Fibroblast of mammary gland (primary cell): ENCODE measurements at places on chromosomes 3 and 15.

DNA sequence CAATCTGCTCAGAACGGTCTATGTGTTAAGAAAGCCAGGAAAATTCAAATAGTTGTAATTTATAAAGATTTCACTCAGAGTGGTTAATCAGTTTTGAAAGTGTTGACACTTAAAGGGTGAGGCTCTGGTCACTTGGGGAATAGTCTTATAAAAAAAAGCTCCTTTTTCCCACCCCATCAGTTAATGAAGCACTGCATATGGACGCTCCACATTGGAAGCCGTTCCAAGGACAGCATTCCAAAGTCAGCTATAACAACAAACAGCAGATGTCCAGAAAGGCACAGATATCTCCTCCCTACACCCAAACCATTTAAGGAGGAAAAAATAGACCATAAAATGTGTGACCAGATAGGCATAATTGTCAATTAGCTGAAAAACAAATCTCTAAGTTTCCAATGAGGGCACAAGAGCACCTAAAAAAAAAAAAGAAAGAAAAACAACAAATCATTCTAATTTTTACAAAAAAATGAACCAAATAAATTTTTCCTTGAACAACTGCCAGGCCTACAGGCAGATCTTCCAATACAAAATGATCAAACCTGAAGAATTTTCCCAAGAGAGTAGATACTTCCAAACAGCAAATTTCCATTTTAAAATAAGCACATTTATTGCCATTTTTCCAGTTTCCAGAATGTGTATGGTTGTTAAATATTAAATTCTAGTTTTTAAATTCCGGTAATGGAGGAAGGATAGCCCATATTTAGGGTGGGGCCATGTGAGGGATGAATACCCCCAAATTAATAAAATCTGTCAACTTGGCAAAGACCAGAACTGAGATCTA is 198.3 kb downstream of the ERC2 start:
- DNase-seq, result no peak

- DNase-seq, result peak; percentile 76
Measured at GRCh38 chr15:70376929-70377691, 279.4 kb upstream of the TLE3 start.

DNA sequence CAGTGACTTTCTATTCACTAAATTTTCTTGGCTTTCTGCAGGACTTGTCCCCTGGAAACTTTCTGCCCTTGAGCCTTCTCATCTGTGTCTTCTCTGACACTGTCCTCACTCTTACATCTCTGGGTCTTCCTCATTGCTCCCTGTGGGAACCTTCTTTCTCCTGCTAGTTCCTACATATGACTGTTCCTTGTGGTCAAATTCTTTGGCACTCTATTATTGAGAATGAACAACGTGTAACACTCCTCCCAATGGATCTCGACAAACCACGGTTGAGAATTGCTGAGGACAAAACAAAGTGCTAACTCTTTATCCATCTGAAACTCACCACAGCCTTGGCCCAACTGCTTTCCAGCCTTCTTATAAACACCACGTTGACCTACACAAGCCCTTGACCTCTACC is 3.5 kb upstream of the FAM81A start:
- no peak for DNase-seq

DNA sequence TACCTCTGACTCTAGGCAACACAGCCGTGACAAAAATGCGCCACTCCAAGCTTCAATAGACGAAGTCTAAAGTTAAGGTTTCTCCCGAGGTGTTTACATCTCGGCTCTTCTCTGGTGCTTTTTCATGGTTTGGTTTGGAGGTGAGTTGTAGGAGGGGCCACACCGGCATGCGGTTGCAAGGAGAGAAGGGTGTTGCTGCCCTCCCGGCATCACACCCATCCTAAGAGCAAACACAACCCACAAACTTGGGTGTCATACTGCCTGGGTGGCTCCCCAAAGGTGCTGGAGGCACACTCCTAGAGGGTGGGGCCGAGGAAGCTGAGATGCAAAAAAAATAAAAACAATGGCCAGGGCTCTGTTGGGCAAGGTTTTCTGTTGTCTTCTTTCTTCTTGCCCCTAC is 225.2 kb upstream of the ICE2 start:
- no peak for DNase-seq

- peak; percentile 12 for DNase-seq
Measured at GRCh38 chr15:50798684-50799083, 33.2 kb upstream of the SPPL2A start.

DNA sequence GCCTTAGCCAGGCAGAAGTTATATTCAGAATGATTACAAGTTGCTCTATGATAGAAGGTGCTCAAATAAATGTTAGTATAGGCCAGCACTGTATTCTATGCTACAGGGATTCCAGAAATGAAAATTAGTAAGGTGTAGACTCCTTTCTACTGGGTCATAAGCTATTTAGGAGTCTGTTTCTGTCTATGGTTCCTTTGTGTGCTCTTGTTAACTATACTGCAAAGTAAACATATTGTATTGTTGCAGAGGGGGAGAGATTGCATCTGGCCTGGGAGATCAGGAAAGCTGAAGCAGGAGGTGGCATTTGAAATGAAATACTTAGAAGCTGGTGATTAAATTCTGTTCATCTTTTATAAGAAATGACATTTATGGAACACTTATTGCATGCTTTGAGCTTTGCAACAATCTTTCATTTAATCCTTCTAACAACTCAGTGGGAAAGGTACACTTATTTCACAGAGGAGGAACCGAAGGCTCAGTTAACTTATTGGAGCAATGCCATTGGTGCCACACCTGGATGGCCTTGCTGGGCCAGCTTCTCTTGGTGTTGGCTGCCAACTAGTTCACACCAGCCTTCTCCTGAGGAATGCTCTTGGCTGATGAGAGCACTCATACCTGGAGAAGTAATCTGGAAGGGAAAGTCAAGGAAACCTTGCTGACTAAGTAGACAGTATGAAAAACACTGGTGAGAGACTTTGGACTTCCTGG is 39.1 kb downstream of the ABHD5 start:
- DNase-seq, result no peak

- no peak for DNase-seq
Measured at GRCh38 chr3:59265566-59265965, 215.7 kb upstream of the CFAP20DC start.

DNA sequence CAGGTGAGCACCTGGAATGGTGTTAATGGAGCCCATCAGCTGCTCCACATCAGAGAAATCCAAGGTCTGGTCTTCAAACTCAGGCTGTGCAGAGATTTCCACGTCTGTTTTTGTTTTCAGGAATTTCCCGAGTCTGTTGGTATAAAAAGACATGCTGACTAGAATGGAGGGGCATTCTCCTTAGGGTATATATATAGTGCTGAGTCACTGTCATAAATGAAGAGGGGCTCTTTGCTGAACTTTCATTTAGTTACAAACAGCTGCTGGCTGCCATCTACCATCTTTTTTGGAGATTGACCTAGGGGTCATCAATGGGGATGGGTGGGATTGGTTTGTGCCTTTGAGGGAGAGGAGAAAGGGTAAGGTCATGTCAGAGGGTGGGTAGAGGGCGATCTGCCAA is 27.1 kb downstream of the FSD2 start:
- DNase-seq, result no peak

- peak; percentile 16 for DNase-seq
Measured at GRCh38 chr3:42610976-42611375, 10.5 kb downstream of the NKTR start.

DNA sequence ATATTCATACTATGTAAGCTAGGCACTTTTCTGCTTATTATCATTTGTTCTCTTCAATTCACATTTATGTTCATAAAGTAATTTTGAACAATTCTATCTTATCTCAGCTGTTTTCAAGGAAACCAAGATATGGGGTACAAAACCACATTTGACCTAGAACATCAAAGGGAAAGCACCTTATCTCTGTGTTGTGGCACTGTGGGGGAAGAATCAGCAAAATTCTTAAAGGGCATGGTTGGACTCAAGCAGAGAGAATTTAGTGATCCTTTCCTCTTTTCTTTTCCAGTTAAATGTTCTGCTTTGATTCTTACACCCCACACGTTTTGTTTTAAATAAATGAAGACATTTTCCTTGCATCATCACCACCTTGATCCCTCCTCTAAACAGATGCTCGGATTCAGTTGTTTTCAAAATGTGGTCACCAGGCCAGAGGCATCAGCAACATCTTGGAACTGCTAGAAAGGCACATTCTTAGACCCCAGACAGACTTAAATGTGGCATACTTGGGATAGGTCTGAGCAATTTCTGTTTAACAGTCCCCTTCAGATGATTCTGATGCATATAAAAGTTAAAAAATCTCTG is 128.4 kb upstream of the TP63 start:
- no peak for DNase-seq

- DNase-seq, result peak; percentile 65
Measured at GRCh38 chr15:62307551-62307950, 142.5 kb upstream of the C2CD4B start.

DNA sequence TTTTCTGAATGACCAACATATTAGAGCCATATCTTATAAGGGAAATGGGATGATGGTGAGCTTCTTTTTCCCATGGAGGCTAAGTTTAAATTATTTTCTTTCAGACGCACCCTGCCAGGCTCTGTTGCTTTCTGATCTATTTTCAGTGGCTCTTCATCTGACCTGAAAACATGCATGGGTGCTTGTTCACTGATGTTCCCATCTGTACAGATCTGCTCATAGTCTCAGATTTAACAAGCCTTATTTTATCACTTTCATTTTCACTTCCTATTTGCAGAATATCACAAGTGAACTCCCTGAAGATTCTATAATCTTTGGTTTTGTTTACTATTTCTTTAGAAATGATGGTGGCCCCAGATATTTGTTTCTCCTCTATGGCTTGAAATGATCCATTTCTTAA is 31.1 kb upstream of the SUCLG2 start:
- no peak for DNase-seq

GRCh38 chr3:9217784-9218513 is 31.5 kb downstream of the SRGAP3 start:
- no peak for DNase-seq

DNA sequence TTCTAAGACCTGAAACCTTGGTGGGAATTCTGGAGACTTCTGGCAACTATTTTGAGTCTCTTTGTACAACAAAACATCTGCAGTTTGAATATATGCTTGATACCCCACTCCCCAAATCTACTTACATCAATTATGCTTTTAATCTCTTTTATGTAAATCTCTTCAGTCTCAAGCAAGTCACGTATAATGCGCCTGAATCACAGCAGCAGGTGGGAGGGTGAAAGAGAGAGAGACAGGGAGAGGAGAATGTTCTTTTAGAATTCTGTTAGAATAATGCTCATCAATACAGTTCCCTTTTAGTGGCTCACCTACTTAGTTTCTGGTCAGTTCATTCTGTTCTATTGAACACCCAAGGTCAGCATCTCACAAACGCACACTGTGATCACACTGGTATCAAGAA is 22.2 kb upstream of the B3GNT5 start:
- no peak for DNase-seq

- no peak for DNase-seq
Measured at GRCh38 chr3:63886858-63887257, 23.2 kb downstream of the ATXN7 start.

- no peak for DNase-seq
Measured at GRCh38 chr3:52351762-52352368, 35.7 kb downstream of the DNAH1 start.

DNA sequence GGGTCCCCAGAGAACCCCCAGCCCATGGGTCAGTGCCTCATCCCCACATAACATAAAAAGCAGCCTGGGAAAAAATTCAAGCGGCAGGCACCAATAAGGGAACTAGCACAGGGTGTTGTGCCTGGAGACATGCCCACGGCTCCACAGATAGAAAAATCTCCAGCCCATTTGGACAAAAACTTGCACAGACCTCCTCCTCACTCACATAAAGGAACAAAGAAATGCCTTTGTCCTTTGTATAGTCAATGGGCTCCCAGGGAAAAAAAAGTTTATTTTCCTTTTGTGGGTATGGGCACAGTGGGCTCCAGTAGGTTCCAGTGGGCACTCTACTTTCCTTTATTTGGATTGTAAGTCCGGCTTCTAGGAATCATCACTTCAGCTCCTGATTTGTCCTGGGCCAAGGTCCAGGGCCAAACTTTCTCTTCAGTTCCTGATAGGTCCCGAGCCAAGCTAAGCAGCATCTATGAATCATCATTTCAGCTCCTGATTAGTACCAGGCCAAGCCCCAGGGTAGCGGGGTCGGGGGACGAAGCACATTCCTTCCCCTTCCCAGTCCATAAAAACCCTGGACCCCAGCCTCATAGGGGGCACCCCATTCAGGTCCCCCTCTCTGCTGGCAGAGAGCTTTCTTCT is 1.6 kb upstream of the DNAH12 start:
- DNase-seq, result peak; percentile 51

DNA sequence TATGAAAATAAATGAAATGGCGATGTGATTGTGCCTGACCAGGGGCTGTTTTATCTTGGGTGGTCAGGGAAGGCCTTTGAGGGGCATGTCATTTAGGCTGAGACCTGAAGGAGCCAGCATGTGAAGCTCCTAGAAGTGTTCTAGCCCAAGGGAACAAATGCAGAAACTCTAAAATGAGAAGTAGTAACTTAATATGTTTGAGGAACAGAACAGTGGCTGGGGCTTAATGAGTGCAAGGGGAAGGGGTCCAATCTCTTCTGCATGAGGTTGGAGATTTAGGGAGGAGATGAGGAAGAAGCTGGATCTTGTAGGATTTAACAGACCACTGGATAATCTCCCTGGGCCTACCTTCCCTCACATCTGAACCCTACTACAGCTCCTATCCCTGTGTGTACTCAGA is 110.5 kb downstream of the AKAP13 start:
- no peak for DNase-seq

DNA sequence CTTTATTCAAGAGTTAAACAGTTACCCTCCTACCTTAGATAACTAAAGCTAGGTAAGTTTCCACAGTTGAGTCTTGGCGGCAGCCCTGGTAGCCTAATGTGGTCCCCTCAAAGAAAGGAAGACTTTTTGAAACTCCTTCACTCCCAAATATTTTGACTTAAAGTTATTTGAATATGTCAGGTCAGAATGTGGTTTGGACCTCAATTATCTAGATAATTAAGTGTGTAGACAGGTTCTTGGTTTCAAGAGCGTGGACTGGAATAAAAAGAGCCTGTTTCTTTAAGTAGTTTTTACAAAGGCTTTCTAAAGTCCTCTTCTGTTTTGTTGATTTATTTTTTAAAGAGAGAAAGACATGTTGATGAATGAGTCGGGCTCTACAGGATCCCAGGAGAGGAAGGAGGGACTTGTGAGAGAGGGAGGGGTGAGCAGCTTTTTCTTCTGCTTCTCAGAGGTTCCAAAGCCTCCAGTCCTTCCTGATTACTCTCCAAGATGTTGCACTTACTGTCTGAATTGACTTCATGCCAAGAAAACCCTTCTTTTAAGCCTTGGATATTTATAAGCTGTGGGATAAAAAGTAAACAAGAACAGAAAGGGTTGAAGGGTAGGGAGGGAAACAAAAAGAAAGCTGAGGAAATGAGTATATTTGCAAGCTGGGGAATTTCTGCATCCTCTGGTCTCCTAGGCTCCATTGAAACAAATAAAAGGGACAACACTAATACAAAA is 457.4 kb downstream of the IGSF11 start:
- no peak for DNase-seq

GRCh38 chr15:101049282-101049681 is 130.1 kb downstream of the LRRK1 start:
- no peak for DNase-seq

- peak; percentile 26 for DNase-seq
Measured at GRCh38 chr3:157589211-157589610, 86.0 kb upstream of the VEPH1 start.
